ENCODE measurements at places on chromosomes 16 and 17. TPM values are rescaled to one million over a fixed set of nuclear protein-coding genes. Genes with fewer than 3 reads are reported as not detected.

AXIN1 gene
- 41.9 TPM for total RNA-seq

CCL5 gene
- total RNA-seq: 0.55 TPM

PYY gene
- total RNA-seq: not detected

ELOB gene
- total RNA-seq: 216 TPM

UMOD gene
- total RNA-seq: not detected

GLIS2 gene
- 0.81 TPM for total RNA-seq

GRCh38 chr16:89623511-89624261 lies 10.2 kb downstream of the DPEP1 start:
- peaks cover 34% of the 10 kb centered on the region for H3K27me3 ChIP-seq
- no peak for DNase-seq
- no peak overlapping the region for H3K4me3 ChIP-seq
- H3K27ac ChIP-seq: no peak overlapping the region
- H3K36me3 ChIP-seq: no peaks in the 10 kb centered on the region

GRCh38 chr17:37713028-37713431 lies 31.8 kb downstream of the HNF1B start:
- no peak for DNase-seq
- peaks cover 8% of the 10 kb centered on the region for H3K27me3 ChIP-seq
- H3K4me1 ChIP-seq: no peaks in the 10 kb centered on the region
- no peak overlapping the region for H3K4me3 ChIP-seq

DNA sequence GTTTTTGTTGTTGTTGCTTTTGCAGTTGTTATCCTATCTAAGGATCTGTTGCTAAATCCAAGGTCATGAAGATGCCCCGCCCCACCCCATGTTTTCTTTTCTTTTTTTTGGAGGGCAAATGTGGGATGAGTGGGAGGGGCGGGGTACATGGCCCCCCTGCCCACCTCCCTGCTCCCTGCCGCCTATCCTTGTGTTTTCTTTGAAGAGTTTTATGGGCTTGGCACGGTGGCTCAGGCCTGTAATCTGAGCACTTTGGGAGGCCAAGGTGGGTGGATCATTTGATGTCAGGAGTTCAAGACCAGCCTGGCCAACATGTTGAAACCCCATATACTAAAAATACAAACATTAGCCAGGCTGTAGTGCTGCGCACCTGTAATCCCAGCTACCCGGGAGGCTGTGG lies 18.8 kb upstream of the GOSR1 start:
- H3K27me3 ChIP-seq: no peaks in the 10 kb centered on the region
- no peak overlapping the region for H3K27ac ChIP-seq
- DNase-seq: no peak
- H3K36me3 ChIP-seq: peaks cover 61% of the 10 kb centered on the region
- no peaks in the 10 kb centered on the region for H3K4me1 ChIP-seq
- H3K4me3 ChIP-seq: no peak overlapping the region

- no peak overlapping the region for H3K27ac ChIP-seq
- no peaks in the 10 kb centered on the region for H3K27me3 ChIP-seq
- no peak overlapping the region for H3K4me3 ChIP-seq
- H3K4me1 ChIP-seq: peaks cover 24% of the 10 kb centered on the region
- DNase-seq: no peak
These were observed 7.4 kb upstream of the LGALS9 start for GRCh38 chr17:27623614-27624013.

GRCh38 chr16:53099318-53100130 lies 44.7 kb downstream of the CHD9 start:
- DNase-seq: peak; percentile 99
- H3K36me3 ChIP-seq: no peaks in the 10 kb centered on the region
- H3K27ac ChIP-seq: peak overlapping the region; percentile 96

GRCh38 chr17:74288785-74289184 lies 14.8 kb downstream of the DNAI2 start:
- no peak overlapping the region for H3K27ac ChIP-seq
- H3K4me1 ChIP-seq: no peaks in the 10 kb centered on the region
- no peaks in the 10 kb centered on the region for H3K36me3 ChIP-seq
- no peak overlapping the region for H3K4me3 ChIP-seq
- no peak for DNase-seq

DNA sequence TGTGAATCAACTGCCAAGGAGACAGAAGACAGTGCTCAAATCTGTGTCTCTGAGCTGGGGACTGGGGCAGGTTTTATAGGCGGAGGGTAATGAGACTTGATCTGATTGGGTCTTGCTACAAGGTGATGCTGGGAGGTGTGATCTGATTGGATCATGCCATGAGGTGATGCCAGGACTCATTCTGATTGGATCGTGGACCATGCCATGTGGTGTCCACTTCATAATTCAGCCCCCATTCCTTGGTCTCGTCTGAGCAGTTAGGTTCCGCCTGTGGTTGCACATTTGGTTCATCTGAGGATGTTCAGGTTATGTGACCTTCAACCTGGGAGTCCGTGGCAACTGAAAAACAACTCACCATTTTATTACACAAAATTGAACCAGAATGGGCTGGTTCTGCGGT lies 41.0 kb downstream of the OTOA start:
- no peaks in the 10 kb centered on the region for H3K36me3 ChIP-seq
- no peak for DNase-seq
- H3K27me3 ChIP-seq: no peaks in the 10 kb centered on the region

- H3K27ac ChIP-seq: no peak overlapping the region
- no peaks in the 10 kb centered on the region for H3K4me1 ChIP-seq
- no peaks in the 10 kb centered on the region for H3K27me3 ChIP-seq
- H3K36me3 ChIP-seq: no peaks in the 10 kb centered on the region
- DNase-seq: no peak
- no peak overlapping the region for H3K4me3 ChIP-seq
These were observed 78.5 kb upstream of the NACA2 start for GRCh38 chr17:61669522-61669921.

- DNase-seq: no peak
- no peak overlapping the region for H3K27ac ChIP-seq
- peaks cover 23% of the 10 kb centered on the region for H3K4me1 ChIP-seq
- H3K4me3 ChIP-seq: no peak overlapping the region
- no peaks in the 10 kb centered on the region for H3K27me3 ChIP-seq
These were observed 17.1 kb downstream of the OSBPL7 start for GRCh38 chr17:47804461-47804860.

GRCh38 chr17:50883850-50884438 lies 17.8 kb upstream of the TOB1 start:
- H3K4me3 ChIP-seq: no peak overlapping the region
- H3K27ac ChIP-seq: no peak overlapping the region
- H3K27me3 ChIP-seq: no peaks in the 10 kb centered on the region
- DNase-seq: no peak

DNA sequence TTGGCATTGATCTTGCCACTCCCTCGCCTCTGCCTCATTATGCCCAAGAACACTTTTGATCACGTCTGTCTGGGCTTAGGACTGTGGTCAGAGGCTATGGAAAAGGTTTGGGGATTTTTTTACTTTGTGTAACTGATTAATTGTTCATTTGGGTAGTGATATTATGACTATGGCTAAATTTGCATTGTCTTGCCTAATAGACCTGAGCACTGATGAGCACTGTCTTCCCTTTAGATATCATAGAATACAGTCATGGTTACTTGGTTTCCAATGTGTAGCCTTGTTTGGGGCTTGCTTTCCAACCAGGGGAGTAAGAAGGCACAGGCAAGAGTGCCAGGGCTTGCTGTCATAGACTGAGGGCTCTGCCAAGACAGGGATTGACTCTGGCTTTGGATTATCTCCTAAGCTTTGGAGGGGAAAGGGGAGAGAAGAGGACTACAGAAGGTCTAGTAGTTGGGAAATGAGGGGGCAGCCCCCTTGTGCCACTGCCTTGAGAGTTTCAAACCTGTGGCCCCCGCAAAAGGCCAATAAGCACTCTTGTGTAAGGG lies 13.7 kb downstream of the LIMD2 start:
- no peaks in the 10 kb centered on the region for H3K27me3 ChIP-seq
- H3K4me1 ChIP-seq: no peaks in the 10 kb centered on the region
- H3K4me3 ChIP-seq: no peak overlapping the region
- peaks cover 89% of the 10 kb centered on the region for H3K36me3 ChIP-seq
- H3K27ac ChIP-seq: no peak overlapping the region
- DNase-seq: no peak

DNA sequence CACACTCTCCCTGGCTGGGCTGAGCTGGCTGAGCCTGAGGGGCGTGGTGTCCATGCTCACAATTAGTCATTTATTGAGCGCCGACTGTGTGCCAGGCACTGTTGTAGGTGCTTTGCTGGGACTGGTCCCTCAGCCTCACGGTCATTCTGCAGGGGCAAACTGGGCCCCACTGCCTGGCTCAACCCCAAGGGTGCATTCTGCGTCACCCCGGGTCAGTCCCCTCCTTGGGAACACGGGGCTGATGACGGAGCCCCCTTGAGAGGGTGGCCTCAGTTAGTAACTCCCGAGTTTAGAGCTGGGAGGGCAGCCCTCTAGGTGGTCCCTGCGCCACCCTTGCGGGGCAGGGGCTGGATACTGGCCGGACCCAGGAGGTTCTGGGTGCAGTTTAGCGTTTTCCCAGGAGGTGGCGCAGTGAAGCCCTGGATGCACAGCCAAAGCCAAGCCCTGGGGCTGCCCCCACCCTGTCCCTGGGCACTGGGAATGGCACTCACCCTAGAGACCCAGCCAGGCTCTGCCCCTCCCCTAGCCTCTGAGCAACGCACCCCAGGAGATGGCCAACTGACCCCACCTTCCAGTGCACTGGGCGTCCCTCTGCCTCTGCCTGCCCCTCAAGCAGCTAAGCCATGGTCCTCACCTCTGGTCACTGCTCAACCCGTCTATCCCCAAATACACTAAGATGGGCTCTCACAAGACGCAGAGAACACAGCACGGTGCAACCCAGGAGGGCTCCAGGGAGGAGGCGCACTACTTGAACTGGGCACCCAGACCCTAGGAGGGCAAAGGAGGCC lies 243.2 kb upstream of the GSE1 start:
- no peaks in the 10 kb centered on the region for H3K27me3 ChIP-seq
- no peak overlapping the region for H3K27ac ChIP-seq
- H3K36me3 ChIP-seq: no peaks in the 10 kb centered on the region
- peaks cover 9% of the 10 kb centered on the region for H3K4me1 ChIP-seq
- H3K4me3 ChIP-seq: no peak overlapping the region
- no peak for DNase-seq

- DNase-seq: no peak
- no peaks in the 10 kb centered on the region for H3K4me1 ChIP-seq
These were observed 25.6 kb downstream of the ADCY7 start for GRCh38 chr16:50291719-50292565.

GRCh38 chr17:65545705-65546523 lies 15.5 kb downstream of the AXIN2 start:
- H3K4me1 ChIP-seq: peaks cover 66% of the 10 kb centered on the region
- H3K4me3 ChIP-seq: no peak overlapping the region
- no peak for DNase-seq
- no peak overlapping the region for H3K27ac ChIP-seq

DNA sequence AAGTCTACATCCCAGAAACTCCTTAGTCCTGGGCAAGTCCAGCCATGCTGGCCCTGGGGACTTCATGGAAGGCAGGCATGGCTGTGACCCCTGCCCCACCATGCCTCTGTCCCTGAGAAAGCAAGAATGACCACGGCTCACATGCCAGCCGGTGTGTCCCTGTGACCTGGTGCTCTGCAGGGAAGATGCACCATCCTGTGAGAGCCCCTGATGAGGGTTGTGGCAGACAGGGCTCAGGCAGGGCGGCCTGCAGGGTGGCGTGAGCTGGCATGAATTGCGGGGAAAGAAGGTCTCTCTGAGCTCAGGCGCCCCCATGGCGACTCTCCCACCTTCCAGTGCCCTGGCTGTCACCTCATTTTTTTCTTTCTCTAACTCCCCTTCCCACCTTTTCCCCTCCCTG lies 260.3 kb downstream of the RBFOX3 start:
- H3K4me3 ChIP-seq: no peak overlapping the region
- DNase-seq: no peak
- no peak overlapping the region for H3K27ac ChIP-seq
- H3K36me3 ChIP-seq: no peaks in the 10 kb centered on the region

DNA sequence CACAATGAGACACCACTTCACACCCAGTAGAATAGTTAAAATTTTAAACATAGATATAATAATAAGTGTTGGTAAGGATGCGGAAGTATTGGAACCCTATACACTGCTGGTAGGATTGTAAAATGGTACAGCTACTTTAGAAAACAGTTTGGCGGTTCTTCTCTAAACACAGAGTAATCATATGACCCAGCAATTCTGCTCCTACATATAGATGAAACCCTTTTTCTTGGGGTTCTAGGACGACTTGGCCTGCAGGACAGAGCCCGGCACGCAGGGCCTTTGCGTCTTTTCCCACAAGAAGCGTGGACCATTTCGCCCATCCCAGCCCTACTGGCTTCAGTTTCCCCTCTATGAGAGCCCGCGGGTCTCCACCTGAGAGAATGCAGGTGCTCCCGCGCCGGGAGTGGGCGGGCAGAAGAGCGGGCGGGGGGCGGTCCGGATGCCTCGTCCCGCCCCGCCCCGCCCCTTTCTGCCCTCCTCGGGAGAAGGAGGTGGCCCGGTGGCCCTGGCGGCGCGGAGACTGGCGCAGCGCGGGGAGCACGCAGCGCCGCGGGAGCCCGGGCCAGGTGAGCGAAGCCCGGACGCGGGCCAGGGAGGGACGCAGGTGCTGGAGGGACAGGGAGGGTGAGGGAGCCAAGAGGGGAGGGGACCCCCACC lies at the start of gene SDR42E2:
Gene SDR42E2, plus strand, starts transcription at position 508 of the 657 bp plus-strand sequence. CDS start 3,077 bp downstream, outside the sequence.
- DNase-seq: no peak
- H3K4me3 ChIP-seq: no peak within 1 kb of the TSS
- no peak within 1 kb of the TSS for H3K27ac ChIP-seq
